T-cell (primary cell): ENCODE measurements at places on chromosomes 1 and 21.

- peak overlapping the region; percentile 80 for H3K4me3 ChIP-seq
- H3K27ac ChIP-seq: peak overlapping the region; percentile 88
- no peak for DNase-seq
- no peaks in the 10 kb centered on the region for H3K36me3 ChIP-seq
- peaks cover 58% of the 10 kb centered on the region for H3K4me1 ChIP-seq
Observed at GRCh38 chr1:201020040-201020591, 3.4 kb downstream of the KIF21B start.

- no peak overlapping the region for H3K4me3 ChIP-seq
- H3K27ac ChIP-seq: no peak overlapping the region
- no peaks in the 10 kb centered on the region for H3K4me1 ChIP-seq
- no peaks in the 10 kb centered on the region for H3K36me3 ChIP-seq
Observed at GRCh38 chr21:37322084-37322483, 44.5 kb upstream of the DYRK1A start.

DNA sequence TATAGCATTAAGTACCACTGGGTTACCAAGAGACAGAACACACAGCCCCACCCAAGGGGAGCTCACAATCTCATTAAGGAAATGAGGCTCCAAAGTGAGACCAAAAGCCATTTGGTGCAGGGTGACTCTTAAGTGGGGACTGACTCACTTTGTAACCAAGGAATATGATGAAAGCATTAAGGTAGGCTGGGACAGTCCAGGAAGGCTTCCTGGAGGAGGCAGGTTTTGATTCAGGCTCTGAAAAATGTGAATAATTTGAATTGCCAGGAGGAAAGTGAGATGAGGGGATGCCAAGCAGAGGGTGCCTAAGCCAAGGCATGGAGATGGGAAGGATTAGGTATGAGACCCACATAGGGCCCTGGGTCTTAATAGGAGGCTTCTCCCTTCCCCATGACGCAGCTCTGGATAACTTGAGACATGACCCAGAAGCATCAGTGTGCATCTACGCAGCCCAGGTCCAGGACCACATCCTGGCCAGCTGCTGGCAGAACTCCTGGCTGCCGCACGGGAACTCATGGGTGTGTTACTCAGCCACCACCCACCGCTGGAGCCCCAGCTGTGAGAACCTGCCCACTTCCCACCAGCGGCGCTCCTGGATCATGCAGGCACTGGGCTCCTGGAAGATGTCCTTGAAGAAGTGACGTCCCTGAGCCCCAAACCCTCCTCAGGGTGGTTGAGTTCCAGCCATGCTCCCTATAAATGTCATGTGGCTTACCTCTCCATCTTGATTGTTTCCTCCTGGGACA lies 5.9 kb upstream of the TTC4 start:
- no peak overlapping the region for H3K27ac ChIP-seq
- H3K27me3 ChIP-seq: no peaks in the 10 kb centered on the region
- no peak overlapping the region for H3K4me3 ChIP-seq
- DNase-seq: no peak
- no peaks in the 10 kb centered on the region for H3K36me3 ChIP-seq

DNA sequence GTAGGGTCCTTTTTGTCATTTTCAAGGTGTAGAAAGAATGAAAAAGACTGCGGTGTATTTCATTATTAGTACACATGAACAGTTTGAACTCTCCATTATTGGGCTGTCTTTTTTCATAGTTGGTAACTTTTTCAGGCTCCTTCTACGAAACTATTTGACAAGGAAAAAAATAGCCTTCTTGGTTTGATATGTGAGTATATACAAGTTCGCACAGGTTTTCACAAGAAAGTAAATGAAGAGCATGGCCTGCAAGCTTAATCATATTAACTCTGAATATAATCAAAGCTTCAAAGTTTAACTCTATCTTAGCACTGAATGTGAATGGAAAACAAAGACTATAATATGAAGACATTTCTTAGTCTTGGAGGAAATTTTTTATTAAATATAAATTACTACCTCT lies 290.0 kb upstream of the ADGRL2 start:
- H3K4me3 ChIP-seq: no peak overlapping the region
- H3K27ac ChIP-seq: no peak overlapping the region
- H3K36me3 ChIP-seq: no peaks in the 10 kb centered on the region
- no peak for DNase-seq

GRCh38 chr21:31803039-31804007 lies 69.5 kb upstream of the HUNK start:
- no peak for DNase-seq
- no peaks in the 10 kb centered on the region for H3K36me3 ChIP-seq
- H3K27me3 ChIP-seq: no peaks in the 10 kb centered on the region
- no peaks in the 10 kb centered on the region for H3K4me1 ChIP-seq
- H3K27ac ChIP-seq: no peak overlapping the region

- H3K27me3 ChIP-seq: no peaks in the 10 kb centered on the region
- H3K36me3 ChIP-seq: peaks cover 15% of the 10 kb centered on the region
- DNase-seq: no peak
- no peak overlapping the region for H3K4me3 ChIP-seq
- H3K27ac ChIP-seq: no peak overlapping the region
- no peaks in the 10 kb centered on the region for H3K4me1 ChIP-seq
Observed at GRCh38 chr1:176149939-176150807, 56.9 kb downstream of the COP1 start.

GRCh38 chr1:160521554-160521953 lies 1.5 kb downstream of the SLAMF6 start:
- no peaks in the 10 kb centered on the region for H3K27me3 ChIP-seq
- no peaks in the 10 kb centered on the region for H3K36me3 ChIP-seq
- H3K27ac ChIP-seq: peak overlapping the region; percentile 65
- DNase-seq: no peak
- H3K4me1 ChIP-seq: peaks cover 21% of the 10 kb centered on the region

GRCh38 chr1:53643041-53643880 lies 95.7 kb downstream of the GLIS1 start:
- no peak overlapping the region for H3K4me3 ChIP-seq
- no peak for DNase-seq
- H3K27me3 ChIP-seq: peaks cover 5% of the 10 kb centered on the region
- H3K4me1 ChIP-seq: no peaks in the 10 kb centered on the region
- H3K27ac ChIP-seq: no peak overlapping the region

GRCh38 chr1:59814901-59815825 lies at the start of gene HOOK1:
TSS of gene HOOK1 (plus strand) at chr1:59814949. CDS start at chr1:59815118, 169 bp downstream.
- peaks cover 19% of the 10 kb centered on the region for H3K4me1 ChIP-seq
- H3K36me3 ChIP-seq: no peaks in the 10 kb centered on the region
- H3K4me3 ChIP-seq: peak within 1 kb of the TSS; percentile 70
- DNase-seq: peak; percentile 4
- peak within 1 kb of the TSS; percentile 56 for H3K27ac ChIP-seq
- H3K27me3 ChIP-seq: no peaks in the 10 kb centered on the region

DNA sequence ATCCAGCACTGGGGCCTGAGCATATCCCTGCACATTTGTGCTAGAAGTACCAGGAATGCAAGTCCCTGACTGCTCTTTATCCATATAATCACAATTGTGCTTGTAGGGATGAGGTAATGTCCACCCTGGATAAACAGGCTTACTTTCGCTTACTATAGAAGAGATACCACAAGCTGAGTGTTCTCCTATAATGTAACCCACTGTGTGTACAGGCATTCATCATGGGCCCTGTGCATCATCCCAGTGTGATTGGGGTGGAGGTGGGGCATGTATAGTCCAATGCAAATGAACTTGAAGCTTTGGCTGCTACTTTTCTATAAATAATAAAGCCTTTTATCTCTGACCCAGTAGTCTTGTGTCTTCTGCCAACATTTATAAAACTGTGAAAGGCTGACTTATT lies 69.3 kb downstream of the MAN1A2 start:
- H3K4me1 ChIP-seq: no peaks in the 10 kb centered on the region
- no peak overlapping the region for H3K4me3 ChIP-seq
- H3K36me3 ChIP-seq: no peaks in the 10 kb centered on the region

DNA sequence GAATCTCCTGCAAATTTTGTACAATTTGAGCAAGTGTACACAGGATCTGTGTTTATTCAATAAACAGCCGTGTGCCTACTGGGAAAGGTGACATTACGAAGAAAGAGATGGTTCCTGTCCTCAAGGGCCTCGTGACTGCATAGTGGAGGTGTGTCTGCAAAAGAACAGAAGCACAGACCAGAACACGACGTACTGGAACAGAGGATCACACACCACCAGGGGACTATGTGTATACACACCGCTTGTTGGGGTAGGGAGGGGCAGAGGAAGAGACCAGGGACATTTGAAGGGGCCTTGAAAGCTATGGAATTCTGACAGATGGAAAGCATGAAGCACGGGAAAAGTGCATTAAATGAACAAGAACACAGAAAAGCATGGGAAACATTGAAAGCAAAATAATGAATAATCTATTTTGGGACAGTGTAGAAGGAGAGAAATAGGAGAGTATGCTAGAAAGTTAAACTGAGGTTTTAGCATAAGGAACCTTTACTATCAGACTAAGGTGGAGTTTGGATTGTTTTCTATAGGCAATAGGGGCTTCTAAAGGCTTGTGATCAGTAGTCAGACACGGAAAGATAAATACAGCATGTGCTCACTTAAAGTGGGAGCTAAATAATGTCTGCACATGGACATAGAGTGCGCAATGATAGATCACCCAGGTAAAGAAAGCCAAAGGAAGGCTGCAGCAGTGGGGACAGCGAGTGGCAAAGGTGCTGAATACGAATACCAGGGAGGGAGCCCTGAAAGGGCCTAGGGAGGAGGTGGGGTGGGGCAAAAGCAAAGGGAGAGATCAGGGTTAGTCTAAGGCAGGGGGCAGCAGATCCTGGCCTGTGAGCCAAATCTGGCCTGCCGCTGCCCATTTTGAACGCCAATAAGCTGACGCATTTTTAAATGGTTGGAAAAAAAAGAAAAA lies 11.0 kb downstream of the JAK1 start:
- no peak overlapping the region for H3K4me3 ChIP-seq
- H3K27me3 ChIP-seq: no peaks in the 10 kb centered on the region
- no peak overlapping the region for H3K27ac ChIP-seq
- H3K36me3 ChIP-seq: no peaks in the 10 kb centered on the region

- peaks cover 15% of the 10 kb centered on the region for H3K4me1 ChIP-seq
- H3K27ac ChIP-seq: no peak overlapping the region
Observed at GRCh38 chr1:182633657-182634281, 29.6 kb upstream of the RGS16 start.

GRCh38 chr1:198611219-198611618 lies 27.6 kb upstream of the PTPRC start:
- peak overlapping the region; percentile 91 for H3K27ac ChIP-seq
- no peaks in the 10 kb centered on the region for H3K27me3 ChIP-seq
- DNase-seq: no peak
- peaks cover 52% of the 10 kb centered on the region for H3K4me1 ChIP-seq
- no peak overlapping the region for H3K4me3 ChIP-seq
- no peaks in the 10 kb centered on the region for H3K36me3 ChIP-seq

- no peak overlapping the region for H3K4me3 ChIP-seq
- H3K36me3 ChIP-seq: no peaks in the 10 kb centered on the region
- no peak overlapping the region for H3K27ac ChIP-seq
- no peaks in the 10 kb centered on the region for H3K27me3 ChIP-seq
Observed at GRCh38 chr1:44050261-44050660, 19.0 kb upstream of the SLC6A9 start.

GRCh38 chr1:16293538-16293937 lies 56.6 kb upstream of the CPLANE2 start:
- no peak for DNase-seq
- H3K27ac ChIP-seq: no peak overlapping the region
- H3K4me3 ChIP-seq: no peak overlapping the region

DNA sequence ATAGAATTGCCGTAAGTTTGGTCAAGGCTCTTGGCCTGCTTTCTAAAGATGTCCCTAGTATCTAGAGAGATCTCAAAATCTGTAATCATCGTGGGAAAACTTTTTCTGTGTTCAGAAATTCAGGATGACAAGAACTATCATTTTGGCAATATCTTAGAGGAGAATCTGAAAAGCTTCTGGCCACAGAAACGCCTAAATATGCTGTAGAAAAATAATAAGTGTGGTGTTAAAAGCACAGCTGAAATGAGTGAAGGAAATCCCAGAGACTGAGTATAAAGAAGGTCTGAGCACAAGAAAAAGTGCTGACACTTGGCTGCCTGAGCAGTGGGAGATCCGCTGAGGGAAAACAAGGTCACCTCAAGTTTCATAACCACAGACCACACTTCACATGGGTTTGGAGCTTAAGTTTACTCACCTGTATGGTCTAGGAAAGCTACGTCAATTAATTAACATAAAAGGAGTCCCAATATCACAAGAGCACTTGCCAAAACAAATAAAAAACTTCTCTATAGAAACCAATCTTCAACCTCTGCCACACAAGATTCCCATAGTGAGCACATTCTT lies 235.2 kb upstream of the IRF2BP2 start:
- no peaks in the 10 kb centered on the region for H3K36me3 ChIP-seq
- no peak overlapping the region for H3K4me3 ChIP-seq
- H3K27me3 ChIP-seq: no peaks in the 10 kb centered on the region
- H3K4me1 ChIP-seq: peaks cover 36% of the 10 kb centered on the region
- peak; percentile 37 for DNase-seq

- no peaks in the 10 kb centered on the region for H3K4me1 ChIP-seq
- no peak for DNase-seq
- no peaks in the 10 kb centered on the region for H3K36me3 ChIP-seq
- H3K4me3 ChIP-seq: no peak overlapping the region
- no peaks in the 10 kb centered on the region for H3K27me3 ChIP-seq
- no peak overlapping the region for H3K27ac ChIP-seq
Observed at GRCh38 chr1:93007941-93008577, 46.8 kb upstream of the DIPK1A start.

GRCh38 chr1:53967409-53968124 lies 21.4 kb downstream of the LRRC42 start:
- H3K36me3 ChIP-seq: no peaks in the 10 kb centered on the region
- H3K27me3 ChIP-seq: no peaks in the 10 kb centered on the region
- no peak for DNase-seq

- no peaks in the 10 kb centered on the region for H3K27me3 ChIP-seq
- no peaks in the 10 kb centered on the region for H3K4me1 ChIP-seq
- DNase-seq: no peak
- no peak overlapping the region for H3K27ac ChIP-seq
- no peak overlapping the region for H3K4me3 ChIP-seq
- H3K36me3 ChIP-seq: no peaks in the 10 kb centered on the region
Observed at GRCh38 chr21:24112020-24112419, 1495.3 kb downstream of the MRPL39 start.

DNA sequence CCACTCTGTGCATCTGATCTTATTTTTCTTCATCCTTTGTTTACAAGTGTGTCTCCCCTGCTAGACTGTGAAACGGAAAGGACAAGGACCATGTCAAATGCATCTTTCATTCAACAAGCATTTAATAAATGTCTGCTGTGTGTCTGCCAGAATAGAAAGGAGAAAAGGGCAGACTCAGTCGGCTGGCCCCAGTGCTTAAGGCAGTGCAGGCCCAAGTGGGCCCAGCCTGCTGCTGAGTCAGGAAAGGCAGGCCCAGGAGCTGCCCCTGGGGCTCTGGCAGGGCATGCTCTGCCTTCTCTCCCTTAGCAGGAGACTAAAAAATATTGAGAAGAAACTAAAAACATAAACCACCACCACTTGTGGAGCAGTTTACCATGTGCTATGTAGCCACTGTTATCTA lies 38.1 kb downstream of the PLEKHA6 start:
- no peak for DNase-seq
- H3K27ac ChIP-seq: no peak overlapping the region
- no peaks in the 10 kb centered on the region for H3K4me1 ChIP-seq
- H3K4me3 ChIP-seq: no peak overlapping the region

GRCh38 chr1:7234471-7234755 lies 449.2 kb downstream of the CAMTA1 start:
- no peak overlapping the region for H3K27ac ChIP-seq
- no peak overlapping the region for H3K4me3 ChIP-seq
- no peak for DNase-seq
- H3K27me3 ChIP-seq: peaks cover 22% of the 10 kb centered on the region

- H3K4me3 ChIP-seq: peak overlapping the region; percentile 93
- H3K27me3 ChIP-seq: no peaks in the 10 kb centered on the region
- peak overlapping the region; percentile 96 for H3K27ac ChIP-seq
- H3K4me1 ChIP-seq: peaks cover 34% of the 10 kb centered on the region
Observed at GRCh38 chr1:224435318-224435763, 744 bp upstream of the WDR26 start.
